Thoracic aorta (tissue), 2 donors: ENCODE measurements at places on chromosomes 16 and 17.
A peak's percentile ranks its signal among the peaks of the same experiment; 100 is the strongest.

DNA sequence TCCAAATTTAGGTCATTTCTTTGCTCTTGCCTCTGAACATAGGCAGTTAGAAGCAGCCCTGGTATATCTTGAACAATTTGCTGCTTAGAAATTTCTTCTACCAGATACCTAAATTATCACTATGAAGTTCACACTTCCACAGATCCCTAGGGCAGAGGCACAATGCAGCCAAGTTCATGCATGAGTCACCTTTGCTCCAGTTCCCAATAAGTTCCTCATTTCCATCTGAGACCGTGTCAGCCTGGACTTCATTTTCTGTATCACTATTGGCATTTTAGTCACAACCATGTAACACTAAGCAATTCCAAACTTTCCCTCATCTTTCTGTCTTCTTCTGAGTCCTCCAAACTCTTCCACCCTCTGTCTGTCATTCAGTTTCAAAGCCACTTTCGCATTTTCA is 45.0 kb downstream of the KCNJ16 start:
- DNase-seq = no peak

DNA sequence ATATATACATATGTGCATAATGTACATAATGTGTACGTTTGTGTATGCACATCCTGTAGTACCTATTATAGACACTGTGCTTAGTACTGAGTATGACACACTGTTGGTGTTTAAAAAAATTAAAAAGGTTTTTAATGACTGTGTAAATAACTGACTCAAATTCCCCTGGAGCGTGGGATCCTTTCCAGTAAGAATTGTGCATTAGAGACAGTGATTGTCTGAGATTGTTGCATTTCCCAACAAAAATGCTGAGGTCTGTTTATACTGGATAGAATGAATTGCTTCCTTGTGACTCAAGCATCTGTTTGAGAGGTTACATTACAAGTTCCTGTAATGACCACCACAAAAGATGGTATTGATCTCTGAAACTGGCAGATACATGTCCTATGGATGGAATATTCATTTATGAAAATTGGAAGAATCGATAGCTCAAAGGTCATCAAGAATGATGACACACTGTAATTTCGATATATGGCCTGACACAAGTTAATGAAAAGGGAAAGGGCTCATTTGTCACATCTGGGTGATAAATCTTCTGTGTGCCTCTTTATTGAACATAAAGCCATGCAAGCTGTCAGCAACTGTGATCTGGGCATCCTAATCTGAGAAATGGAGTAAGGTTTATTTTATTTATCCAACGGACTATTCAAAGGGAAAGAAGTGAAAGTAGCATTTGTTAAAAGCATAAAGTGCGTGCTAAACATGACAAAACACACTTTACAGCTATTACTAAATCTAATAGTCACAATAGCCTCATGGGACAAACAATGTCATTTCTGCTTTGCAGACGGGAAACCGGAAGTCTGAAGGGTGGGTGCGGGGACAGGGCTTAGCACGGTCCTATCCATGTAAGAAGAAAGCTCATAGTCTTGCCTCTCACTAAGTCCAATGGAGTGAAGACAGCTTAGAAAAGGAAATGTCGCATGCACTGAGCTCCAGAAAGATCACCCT is 228.8 kb downstream of the CDH11 start:
- no peak for DNase-seq

GRCh38 chr17:68578236-68578635 is 22.9 kb downstream of the FAM20A start:
- DNase-seq = no peak

GRCh38 chr17:74852237-74853047 is 7.2 kb downstream of the GRIN2C start:
- no peak for DNase-seq

GRCh38 chr16:68719993-68720489 is 17.1 kb upstream of the CDH1 start:
- DNase-seq = no peak

GRCh38 chr17:39676198-39676819 is 8.1 kb downstream of the PNMT start:
- DNase-seq = peak; percentile 73

- DNase-seq = no peak
Measured at GRCh38 chr17:19513897-19514488, 19.7 kb upstream of the SLC47A1 start.

- DNase-seq = no peak
Measured at GRCh38 chr17:4555873-4556759, 932 bp upstream of the MYBBP1A start.

- DNase-seq = no peak
Measured at GRCh38 chr17:17540935-17541639, 44.9 kb upstream of the RASD1 start.

DNA sequence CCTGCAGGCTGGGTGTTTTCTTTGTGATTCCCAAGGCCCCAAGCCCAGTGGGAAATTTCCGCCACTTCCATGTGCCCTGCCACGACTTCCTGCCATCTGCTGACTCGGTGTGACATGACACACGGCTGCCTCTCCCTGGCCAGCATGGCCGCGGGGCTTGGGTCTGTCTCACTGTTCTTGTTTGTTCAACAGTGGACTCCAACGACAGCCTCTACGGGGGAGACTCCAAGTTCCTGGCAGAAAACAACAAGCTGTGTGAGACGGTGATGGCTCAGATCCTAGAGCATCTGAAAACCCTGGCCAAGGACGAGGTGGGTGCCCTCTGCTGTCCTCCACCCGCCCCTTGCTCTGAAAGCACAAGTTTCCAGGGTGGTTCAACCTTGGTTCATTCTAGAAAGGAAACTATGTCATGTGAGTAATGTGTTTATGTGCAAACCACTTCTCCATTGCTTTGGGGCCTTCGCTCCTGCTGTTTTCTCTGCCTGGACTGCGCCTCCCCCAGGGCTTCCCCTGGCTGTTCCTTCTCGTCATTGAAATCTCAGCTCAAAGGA is 26.8 kb downstream of the KNOP1 start:
- DNase-seq = no peak

- no peak for DNase-seq
Measured at GRCh38 chr17:263271-263670, 81.8 kb upstream of the DOC2B start.

GRCh38 chr16:57899771-57900661 is 70.9 kb downstream of the CNGB1 start:
- DNase-seq = peak; percentile 26

GRCh38 chr16:77833921-77834634 is 45.7 kb downstream of the VAT1L start:
- no peak for DNase-seq

- no peak for DNase-seq
Measured at GRCh38 chr17:67503739-67504138, 126.7 kb downstream of the PITPNC1 start.

- DNase-seq = no peak
Measured at GRCh38 chr16:70253291-70254106, 1.8 kb upstream of the EXOSC6 start.

GRCh38 chr17:17201907-17202306 is 4.2 kb downstream of the PLD6 start:
- DNase-seq = no peak

DNA sequence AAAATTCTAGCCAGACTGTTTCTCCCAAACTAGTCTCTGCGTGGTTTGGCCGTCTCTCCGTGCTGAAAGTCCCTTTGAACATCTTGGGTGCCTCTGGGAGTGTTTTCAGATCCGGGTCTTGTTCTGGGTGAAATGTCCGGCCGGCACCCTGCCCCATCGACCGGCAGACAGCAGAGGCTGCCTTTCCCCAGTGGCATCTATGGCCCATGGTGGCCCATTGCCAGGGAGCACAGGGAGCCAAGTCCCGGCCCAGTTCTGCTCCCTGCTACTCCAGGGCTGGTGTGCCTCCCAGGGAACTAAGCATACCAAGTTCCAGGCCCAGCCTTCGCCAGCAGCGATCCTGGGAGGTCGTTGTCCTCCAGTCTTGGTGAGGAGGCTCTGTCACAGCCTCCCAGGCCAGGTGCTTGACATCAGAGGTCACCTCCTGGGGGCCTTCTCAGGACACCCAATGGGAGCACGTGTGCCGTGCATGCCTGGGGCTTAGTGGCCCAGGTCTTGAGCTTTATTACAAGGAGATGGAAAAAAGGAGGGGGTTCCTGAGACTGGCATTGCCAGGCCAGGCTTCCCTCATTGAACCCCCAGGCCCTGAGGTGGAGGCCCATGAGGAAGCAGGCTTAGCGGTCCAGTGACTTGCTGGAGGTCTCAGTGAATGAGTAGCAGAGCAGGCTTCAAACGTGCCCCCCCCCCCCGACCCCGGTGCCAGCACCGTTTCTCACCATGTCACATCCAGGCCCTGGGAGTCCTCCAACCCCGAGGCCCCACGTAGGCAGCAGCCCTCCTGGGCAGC is 54.0 kb downstream of the PGS1 start:
- no peak for DNase-seq

DNA sequence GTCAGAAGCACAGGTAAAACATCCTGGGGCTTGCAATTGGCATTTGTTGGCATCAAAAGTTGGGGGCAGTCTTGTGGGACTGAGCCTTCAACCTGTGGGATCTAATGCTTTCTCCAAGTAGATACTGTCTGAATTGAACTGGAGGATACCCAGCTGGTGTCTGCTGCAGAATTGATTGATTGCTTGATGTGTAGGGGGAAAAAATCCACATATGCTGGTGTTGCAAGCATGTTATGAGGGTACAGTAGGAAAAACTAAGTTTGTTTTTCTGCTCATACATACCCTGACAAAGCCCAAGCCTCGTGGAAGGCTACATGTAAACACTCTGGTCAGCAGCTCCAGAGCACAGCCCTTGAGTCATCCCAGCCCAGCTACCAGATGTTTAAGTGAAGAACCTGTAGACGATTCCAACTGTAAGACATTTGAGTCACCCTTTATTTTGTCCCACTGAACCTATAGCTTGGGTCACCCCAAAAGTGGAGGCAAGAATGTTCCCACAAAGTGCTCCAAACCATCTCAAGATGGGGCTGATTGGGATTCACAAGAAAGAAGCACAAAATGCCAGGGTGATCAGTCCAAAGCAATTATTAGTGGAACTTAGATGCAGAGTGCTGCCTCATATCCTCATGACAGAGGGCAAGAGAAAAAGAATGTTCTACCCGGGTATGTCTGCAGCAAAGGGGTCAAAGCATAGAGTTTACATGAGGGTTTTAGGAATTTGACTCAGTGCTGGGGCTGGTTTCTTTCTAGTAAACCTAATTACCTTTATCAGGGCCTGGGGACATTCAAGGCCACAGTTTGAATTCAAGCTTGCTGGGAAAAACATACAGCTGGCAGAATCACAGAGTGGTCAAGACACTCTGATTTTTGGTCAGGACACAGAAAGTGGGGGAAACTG is 9.6 kb upstream of the APPBP2 start:
- no peak for DNase-seq

DNA sequence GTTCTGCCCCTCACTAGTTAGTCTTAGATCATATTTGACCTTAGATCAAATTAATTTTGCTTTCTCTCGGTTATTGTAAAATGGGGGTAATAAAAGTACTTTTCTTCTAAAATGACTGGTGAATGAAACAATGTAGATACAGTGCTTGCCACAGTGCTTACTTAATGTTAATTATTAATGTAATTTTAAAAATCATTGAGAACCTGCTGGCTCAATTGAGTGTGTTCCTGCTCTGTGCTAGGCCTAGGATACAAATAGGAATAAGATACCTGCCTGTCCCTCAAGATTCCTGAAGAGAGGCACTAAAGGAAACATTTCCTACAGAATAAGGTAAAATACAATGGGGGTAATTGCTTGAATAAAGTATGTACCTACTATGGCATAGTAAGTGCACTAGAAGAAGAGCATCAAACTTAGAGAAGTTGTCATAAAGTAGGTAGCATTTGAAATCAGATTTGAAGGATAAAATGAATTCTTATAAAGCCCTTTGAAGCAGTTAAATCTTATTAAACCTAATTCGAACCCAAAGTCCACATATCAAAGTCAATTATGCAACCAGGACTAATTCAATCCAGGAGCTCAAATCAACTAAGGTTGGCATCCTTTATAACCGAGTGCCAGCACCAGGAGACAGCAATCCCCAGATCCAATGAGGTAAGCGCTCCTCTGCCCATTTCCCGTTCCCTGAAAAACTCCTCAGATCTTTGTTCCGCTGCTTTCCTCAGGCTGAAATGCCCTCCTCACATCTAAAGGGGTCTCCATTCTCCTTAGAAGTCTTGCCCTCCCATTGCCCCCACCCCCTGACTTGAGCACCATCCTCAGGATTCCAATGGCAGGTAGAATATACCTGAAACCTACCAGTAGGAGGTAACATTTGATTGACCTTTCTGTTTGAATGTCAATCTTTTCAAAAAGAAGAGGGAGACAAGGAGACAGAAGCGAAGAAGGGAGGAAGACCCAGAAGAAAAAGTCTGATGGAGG is 2.4 kb upstream of the MED13 start:
- no peak for DNase-seq

- DNase-seq = no peak
Measured at GRCh38 chr16:55487048-55487803, 8.2 kb downstream of the MMP2 start.

DNA sequence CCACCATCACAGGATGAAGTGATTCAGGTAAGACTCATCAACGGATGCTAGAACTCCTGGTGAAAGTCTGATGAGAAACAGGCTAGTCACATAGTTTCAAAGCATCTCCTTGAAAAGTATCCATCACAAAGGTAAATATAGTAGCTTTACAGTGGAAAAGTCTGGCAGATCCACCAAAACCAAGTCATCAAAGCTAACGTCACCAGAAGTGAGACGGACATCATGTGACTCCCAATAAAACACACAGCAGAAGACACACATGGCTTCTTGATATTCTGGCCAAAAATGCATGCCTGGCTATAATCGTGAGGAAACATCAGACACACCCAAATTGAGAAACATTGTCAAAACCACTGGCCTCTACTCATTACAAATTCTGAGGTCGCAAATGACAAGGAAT is 17.9 kb upstream of the TRPV3 start:
- no peak for DNase-seq

GRCh38 chr17:75059369-75060345 is 12.6 kb downstream of the KCTD2 start:
- DNase-seq = no peak

DNA sequence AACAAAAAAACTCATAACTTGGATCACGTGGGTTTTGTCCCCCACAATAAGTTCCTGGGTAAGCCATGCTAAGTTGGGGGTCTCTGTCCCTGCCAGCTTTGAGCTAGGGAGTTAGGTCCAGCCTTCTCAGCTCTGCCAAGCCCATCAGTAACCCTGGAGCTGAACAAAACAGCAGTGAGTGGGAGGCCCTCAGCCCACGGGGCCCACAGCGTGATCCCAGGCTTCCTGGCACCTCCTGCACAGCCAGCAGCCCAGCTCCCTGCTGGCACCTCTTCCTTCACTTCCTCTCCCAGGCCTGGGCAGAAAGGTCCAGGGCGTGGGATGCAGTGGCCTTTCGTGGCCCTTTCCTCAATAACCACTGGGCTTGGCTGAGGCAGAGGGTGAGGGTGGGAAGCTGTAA is 35.5 kb upstream of the CDC42EP4 start:
- no peak for DNase-seq
